ENCODE measurements at places on chromosomes 2 and 18.

- no peak for DNase-seq
Measured at GRCh38 chr18:63346031-63346430, 21.0 kb downstream of the KDSR start.

DNA sequence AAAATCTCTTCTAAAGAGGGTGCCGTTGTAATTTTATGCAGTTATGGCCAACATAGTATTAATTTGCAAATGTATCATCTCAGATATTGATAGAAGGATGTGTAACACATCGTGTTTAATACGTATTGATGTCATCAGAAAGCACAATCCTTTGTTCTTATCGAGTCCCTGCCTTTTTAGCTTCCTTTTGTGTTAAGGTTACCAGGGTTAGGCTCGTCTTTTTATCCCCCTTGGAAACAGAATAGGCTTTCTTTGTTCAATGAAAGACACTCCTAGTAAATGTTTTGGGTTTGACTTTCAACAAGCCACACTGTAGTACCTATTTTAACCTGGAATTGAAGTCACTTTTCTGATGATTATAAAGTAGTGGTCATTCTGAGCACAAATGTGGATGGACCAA, 136.2 kb downstream of the WDR7 start:
- DNase-seq: no peak

DNA sequence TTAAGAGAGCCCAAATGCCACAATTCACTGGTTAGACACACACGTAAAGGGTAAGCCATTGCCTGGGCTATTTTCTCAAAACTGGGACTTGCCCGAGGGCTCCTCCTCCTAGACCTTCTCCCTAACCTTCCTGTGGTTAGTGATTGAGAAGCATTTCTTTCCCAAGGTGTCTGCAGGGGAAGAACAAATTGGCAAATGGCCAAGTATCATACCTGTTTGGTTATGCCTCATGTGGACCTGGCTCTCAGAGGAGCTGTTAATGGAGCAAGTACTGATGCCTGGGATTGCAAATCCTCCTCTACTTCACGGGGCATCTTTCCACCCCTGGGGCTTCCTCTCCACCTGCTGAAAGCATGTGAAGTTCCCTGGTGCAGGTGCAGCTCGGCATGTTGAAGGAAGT, 187.5 kb upstream of the CYRIA start:
- DNase-seq: no peak

DNA sequence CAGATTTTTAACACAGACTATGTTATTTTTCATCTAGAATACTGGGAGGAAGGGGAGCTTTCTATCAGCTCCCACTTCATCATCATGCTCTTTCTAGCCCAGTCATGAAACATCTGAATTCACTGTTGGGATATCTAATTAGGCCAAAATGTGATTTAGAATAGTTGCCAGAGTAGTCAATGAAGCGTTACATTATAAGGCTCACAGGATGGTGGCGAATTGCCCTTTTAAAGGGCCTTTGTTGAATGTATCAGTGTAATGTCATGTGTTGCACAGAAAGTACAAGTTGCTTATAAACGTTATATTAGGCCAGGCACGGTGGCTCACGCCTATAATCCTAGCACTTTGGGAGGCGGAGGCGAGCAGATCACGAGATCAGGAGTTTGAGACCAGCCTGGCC, 45.6 kb downstream of the PDE1A start:
- no peak for DNase-seq

DNA sequence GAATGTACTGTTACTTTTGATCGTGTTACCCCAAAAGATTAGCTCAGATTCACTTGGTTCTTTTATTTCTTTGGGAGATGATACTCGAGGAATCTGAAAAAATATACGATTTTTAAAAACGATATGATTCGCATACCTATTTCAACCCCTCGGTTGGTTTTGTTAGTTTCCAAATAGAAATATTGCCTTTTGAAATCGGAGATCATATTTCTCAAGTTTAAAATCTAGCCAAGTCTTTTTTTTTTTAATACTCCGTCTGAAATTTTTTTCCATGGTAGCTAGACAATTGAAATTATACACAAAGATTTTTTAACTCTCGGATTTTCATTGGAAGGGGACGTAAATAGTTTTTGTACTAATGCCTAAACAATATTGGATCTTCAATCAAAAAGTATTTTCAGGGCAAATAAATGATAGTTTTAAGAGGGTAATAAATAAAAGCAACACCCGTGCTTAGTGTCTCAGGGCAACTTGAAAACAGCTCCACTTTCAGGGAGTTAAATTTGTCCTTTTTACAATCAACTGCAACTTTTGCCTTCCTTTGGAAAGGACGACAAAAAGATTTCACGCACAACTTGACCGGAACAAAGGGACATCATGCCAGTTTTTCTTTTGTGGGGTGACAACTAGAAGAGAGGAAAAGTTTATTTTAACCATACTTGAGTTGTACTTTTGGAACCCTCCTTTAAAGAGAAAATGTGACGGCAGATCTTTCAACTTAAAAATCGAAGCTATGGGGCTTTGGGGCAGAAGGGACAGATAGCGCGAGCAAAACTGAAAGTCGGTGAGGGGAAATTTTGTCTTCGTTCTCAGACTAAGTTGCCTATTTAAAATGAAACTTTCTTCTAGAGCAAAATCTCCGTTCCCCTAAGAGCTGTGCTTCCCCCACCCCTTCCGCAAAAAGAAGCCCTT, 5.8 kb upstream of the ONECUT2 start:
- no peak for DNase-seq

GRCh38 chr2:72191441-72191840, 43.8 kb upstream of the CYP26B1 start:
- DNase-seq: no peak

GRCh38 chr2:9238591-9239326, 32.1 kb downstream of the ASAP2 start:
- DNase-seq: peak; percentile 40

GRCh38 chr2:129888896-129889295, 90.6 kb upstream of the RAB6C start:
- DNase-seq: no peak

DNA sequence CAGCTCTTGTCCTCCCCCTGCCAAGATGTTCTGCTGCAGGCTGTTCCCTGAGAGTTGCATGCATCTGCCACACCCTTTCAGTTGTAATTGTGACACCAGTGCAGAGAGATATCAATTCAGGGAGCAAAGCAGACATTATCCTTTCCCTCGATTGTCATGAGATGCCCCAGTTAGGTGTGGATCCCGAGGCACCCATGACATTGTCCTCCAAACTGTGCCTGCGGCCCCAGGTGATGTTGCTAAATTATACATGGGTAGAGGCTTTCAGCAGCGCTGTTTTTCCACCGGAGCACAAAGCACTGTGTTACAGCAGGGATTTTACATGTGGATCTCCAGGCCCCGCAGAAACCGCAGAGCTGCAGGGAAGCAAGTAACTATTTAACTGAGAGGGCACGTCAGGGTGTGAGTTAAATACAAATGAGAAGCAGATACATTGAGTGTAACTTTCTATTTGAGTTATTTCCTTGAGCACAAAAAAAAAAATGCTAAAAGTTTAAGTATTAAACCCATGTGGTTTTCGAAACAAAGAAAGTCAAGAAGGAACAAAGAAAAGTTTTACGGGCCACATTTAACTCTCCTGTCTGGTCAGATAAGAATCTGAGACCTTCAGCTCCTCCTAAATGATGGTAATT, 90.3 kb upstream of the BCL2L11 start:
- no peak for DNase-seq

Data from D721Med (cell line).